ENCODE measurements at places on chromosomes 11 and 22. TPM values are rescaled to one million over a fixed set of nuclear protein-coding genes. Genes with fewer than 3 reads are reported as not detected.

- no peak for DNase-seq
These were observed 98.5 kb upstream of the RTL6 start for GRCh38 chr22:44596396-44597125.

SYT7 gene
- total RNA-seq = 18.8 TPM

- no peak for DNase-seq
These were observed 123.3 kb upstream of the THY1 start for GRCh38 chr11:119545978-119546915.

- DNase-seq = peak; percentile 53
These were observed 87.3 kb downstream of the NAT10 start for GRCh38 chr11:34192481-34193401.

GRCh38 chr11:130455483-130456127, 7.2 kb downstream of the ADAMTS15 start:
- no peak for DNase-seq

TUB gene
- 18.4 TPM for total RNA-seq

OR8H2 gene
- not detected for total RNA-seq

- no peak for DNase-seq
These were observed 4.9 kb downstream of the RIC8A start for GRCh38 chr11:212150-213100.

DNA sequence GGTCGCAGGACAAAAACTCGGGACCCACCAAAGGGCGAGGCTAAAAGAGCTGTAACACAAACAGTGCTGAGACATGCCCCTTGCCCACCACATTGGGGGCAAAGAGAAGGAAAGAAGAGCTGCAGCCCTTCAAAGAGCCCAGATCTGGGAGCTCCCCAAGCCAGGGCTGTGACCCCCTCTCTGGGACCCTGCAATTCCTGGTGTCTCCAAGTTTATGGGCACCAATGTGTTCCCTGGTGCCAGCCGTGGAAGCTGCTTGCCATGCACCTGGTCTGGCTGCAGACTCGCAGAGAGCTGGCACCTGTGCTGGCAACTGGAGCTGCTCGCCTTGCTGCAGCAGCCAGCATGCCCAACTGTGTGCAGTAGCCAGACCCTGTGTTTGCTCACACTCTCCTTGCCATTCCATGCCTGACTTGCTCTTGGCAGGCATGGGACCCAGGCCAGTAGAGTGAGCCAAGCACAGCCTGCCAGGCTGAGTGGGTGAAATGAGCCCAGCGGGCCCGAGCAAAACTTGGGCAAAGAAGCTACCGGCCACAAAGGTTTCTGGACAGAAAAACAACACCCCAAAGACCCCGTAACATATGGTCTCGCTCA, 16.0 kb downstream of the RRP8 start:
- DNase-seq = peak; percentile 56

C11orf87 gene
- total RNA-seq = not detected

MPZL3 gene
- total RNA-seq = 2.1 TPM

BAIAP2L2 gene
- total RNA-seq = 0.24 TPM

GRCh38 chr22:36757668-36758211, 18.2 kb downstream of the IFT27 start:
- peak; percentile 64 for DNase-seq

MYBPC3 gene
- 1,404 TPM for total RNA-seq

DNA sequence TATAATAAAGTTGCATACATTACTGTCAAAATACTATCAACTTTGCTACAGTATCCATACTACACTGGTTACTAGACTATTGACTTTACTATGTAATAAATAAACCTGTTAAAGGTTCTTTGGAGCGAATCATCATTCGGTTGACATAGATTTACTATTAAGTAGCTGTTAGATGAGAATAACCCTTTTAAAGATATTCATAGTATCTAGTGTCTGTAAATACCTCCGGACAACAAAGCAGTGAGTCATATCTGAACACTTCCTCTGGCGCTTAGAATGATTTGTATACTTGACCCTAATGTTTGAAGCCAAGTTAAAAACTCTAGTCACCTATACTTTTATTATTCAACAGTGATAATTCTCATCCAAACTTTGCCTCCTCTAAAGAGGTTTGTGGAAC, 84.7 kb downstream of the MSANTD4 start:
- no peak for DNase-seq

DNA sequence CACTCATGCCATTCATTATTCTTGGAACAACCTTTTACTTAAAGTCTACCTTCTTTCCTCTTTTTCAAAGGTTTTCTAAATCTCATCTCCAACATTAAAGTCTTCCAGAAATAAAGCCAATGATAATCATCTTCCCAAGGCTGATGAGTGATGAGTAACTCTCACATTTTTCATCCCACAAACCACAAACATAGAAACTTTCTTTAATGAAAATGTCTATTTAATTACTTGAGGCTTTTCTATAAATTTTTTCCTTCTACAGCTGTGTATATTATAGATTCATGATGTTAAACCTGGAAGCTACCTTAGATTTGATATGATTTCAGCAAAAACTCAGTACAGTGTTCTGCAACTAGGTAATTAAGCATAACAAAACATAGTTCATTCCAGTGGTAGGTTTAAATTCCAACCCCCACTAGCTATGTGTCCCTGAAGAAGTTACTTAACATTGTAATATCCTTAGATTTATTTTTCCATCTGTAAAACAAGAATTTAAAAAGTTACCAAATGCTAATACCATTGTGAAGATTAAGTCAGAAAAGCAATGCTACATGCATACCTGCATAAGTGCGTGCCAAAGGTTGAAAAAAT, 845.4 kb downstream of the KCNA4 start:
- no peak for DNase-seq

- no peak for DNase-seq
These were observed 8.9 kb downstream of the YPEL1 start for GRCh38 chr22:21726650-21727049.

DNA sequence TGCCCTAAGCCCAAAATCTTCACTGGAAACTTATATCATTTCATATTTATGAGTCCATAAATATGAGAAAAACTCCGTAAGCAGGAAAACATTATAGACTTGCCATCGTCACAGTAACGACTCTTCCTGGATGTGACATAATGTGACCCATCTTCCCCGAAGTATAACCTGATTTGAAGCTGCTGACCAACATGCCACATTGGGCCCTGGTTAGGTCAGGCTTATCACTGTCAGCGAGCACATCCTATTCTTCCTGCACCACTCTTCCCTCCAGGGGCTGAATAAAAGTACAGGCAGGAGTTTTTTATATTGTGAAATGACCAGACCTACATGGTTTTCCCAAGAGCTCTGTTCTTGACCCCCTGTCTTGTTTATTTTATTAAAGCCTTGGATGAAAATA, 12.1 kb upstream of the BLID start:
- no peak for DNase-seq

GRCh38 chr11:123040111-123040432, 21.9 kb downstream of the HSPA8 start:
- DNase-seq = no peak

GRCh38 chr11:128956401-128957201, 13.9 kb upstream of the TP53AIP1 start:
- DNase-seq = no peak

SLC17A6 gene
- total RNA-seq = not detected

DNA sequence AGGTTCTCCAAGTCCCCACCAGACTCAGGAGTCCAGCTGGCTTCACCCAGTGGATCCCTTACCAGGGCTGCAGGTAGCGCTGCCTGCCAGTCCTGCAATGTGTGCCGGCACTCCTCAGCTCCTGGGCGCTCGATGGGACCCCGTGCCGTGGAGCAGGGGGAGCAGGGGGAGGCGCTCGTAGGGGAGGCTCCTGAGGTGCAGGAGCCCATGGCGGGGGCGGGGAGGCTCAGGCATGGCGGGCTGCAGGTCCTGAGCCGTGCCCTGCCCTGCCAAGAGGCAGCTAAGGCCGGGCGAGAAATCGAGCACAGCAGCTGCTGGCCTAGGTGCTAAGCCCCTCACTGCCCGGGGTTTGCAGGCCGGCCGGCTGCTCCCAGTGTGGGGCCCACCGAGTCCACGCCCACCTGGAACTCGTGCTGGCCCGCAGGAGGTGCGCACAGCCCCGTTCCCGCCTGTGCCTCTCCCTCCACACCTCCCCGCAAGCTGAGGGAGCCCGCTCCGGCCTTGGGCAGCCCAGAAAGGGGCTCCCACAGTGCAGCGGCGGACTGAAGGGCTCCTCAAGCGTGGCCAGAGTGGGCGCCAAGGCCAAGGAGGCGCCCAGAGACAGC, 792.9 kb upstream of the CCDC179 start:
- DNase-seq = no peak

DNA sequence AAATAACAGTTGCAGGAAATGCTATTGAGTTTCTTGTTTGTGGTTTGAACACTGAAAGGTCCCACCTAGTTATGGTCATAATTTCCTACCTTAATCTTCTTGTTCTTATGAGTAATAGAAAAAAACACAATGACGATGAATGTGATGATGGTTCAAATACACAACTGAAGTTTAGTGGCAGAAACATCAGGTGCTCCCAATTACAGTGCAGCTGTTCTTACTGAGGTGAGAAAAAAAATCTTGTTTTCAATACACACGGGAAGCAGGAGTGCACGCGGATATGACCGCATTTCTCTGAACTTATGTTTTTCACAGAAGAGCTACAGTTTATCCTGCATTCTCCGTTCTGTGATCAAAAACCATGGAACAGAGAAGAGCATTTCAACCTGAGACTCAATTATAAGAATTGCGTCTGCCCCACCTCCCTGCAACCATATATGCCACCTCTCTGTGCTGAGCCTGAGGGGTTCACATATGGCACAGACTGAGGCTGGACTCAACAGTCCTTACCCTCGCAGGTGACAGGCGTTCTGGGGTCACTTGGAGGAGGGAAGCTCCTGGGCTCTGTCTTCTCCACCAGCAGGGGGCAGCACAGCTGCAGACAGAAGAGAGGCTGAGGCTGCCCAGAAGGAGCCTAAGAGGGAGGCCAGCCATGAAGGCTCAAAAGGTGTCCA, 99.7 kb upstream of the IGLL5 start:
- peak; percentile 48 for DNase-seq

DNA sequence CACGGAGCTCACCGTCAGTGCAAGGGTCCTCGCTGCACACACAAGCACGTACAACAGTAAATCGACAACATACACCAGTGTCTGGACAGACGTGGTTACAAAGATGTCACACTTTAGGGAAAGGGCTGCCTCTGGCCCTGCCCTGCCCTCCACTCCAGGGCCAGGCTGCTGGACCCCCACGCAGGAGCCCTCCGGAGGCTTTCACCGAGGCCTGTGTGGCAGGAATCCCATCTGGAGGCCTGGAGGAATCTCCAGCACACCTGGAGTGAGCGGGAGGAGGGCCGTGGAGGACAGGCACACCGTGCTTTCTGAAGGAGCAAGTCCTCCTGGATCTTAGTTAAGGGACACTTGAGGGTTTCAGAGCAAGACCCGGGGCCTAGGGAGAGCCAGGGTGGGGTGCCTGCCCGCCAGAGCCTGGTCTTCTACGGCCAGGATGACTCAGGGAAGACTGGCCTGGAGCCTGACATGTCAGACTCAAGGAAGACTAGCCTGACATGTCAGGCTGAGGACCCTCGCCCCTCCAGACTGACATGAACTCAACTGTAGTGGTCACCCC, 2.1 kb upstream of the PIM3 start:
- peak; percentile 8 for DNase-seq

- DNase-seq = no peak
These were observed 450.0 kb downstream of the MIAT start for GRCh38 chr22:27107386-27107785.

- peak; percentile 87 for DNase-seq
These were observed 19.6 kb downstream of the KCTD21 start for GRCh38 chr11:78168539-78169477.

DNA sequence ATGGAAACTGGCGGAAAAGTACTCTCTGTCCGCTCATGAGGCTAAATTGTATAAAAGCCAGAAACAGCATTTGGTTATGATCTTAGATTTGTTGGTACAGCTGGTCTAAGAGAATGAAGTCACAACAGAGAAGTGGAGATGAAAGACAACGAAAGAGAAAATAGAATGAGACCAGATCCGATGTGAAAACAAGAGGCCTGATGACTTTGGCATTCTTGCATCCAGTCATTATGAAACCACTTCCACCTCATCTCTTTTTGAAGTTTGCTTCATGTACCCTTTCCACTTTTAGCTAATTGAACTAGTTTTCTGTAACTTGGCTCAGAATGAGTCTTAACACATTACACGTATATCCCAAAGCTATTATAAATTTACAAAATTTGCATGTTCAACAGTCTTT, 1431.7 kb downstream of the LRRC4C start:
- DNase-seq = no peak

GLYAT gene
- 0.22 TPM for total RNA-seq

DNA sequence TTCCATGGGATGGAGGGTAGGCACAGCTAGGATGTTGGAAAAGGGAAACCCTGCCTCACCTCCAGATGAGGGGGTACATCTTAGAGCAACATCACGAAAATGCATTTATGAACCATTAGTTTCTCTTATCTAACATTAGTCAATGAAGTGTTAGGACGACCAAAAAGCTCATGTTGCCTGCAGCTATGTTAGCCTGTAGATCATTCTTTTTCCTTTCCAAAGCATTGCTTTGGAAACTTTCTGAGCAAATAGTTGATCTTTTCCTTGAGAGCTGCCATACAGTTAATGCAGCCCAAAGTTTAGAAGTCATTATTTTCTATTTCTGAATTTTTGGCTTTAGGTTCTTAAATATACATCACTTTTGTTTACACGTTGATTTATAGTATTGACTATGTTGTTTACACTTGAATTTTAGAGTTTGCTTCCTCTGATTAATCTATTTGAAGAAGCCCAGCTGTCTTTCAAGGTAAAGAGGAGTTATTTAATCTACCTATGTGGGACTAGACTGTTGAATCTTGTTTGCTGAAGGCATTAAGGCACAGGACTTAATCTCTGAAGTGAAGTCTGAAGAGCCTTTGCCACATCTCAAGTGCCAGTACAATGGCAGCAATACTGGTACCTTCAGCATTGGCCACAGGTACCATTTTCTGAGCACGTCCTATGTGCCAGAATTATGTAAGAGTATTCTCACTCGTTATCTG, 11.0 kb downstream of the POU2AF3 start:
- DNase-seq = no peak

DNA sequence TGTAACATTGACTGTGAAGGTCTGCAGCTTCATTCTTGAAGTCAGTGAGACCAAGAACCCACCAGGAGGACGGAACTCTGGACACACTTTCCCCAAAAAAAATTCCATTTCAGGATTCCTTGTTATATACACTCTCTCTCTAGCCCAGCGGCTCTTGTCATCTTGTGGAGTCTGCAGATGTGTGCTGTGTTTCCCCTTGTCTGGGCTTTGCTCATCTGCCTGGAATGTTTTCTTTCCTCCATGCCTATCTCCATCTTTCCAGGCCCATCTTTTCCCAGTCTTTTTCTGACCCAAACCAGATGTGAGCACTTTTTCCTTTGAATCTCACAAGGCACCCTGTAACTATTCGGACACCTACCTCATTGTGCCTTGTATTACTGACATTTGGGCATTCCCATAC, 5.1 kb upstream of the DRG1 start:
- DNase-seq = no peak

- peak; percentile 99 for DNase-seq
These were observed 648 bp upstream of the NUDT8 start for GRCh38 chr11:67630228-67630942.

- DNase-seq = no peak
These were observed 15.5 kb downstream of the CLTCL1 start for GRCh38 chr22:19275919-19276600.

Data from heart right ventricle (tissue), 16 donors.